Chondrocyte (in vitro differentiated cells): ENCODE measurements at places on chromosomes 3 and 15. TPM values are rescaled to one million over a fixed set of nuclear protein-coding genes. Genes with fewer than 3 reads are reported as not detected.

GRCh38 chr3:108103886-108104797 is 13.3 kb upstream of the CD47 start:
- DNase-seq, result no peak

DNA sequence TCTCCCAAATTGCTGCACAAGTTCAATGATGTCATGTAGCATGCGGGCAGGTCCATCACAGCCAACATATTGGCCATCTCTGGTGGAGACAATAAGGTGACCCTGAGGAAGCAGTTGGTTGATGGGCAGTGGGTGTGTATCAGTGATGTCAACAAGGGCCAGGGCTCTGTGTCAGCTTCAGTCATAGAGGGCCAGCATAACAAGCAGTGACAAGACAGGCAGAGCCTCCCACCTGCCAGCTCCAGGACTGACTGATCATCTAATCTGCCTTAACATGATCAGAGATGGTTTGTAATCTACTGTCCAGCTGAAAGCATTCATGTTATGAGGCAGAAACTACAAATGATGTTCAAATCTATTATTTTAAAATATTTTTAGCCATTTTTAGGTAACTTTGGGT is 62.3 kb downstream of the GLB1 start:
- no peak for DNase-seq

DNA sequence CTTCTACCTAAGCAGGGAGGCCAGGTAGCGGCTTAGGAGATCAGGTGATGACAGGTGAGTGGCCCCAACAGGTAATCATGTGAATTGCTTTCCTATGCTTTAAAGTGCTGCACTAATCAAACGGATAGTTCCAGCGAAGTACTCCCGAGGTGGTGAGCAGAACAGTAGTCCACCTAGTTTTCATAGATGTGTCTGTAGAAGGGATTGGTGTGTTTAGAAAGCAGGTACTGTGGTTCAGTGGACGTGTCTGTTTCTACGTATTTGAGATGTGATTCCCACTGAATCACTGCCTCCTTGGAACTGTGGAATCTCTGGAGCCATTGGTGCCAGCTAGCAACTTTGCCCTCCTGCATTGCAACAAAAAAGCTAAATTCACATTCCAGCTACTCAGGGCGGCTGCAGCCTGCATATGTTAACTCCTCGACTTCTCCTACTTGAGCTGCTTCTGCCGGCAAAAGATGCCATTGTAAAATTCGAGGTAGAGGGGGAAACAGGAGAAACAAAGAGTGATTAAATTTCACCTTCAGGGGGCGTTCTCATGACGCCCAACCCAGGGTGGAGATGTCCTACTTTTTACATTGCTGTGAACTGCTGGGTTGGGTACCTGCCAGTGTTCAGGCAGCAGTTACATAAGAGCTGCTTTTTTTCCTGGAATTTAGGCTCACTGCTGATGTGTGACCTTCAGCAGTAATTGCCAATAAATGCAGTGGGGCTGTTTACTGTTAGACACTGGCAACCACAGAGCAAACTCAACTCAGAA is 227.3 kb downstream of the ITPR1 start:
- DNase-seq, result no peak

- no peak for DNase-seq
Measured at GRCh38 chr15:96544162-96544756, 213.8 kb downstream of the NR2F2 start.

- DNase-seq, result no peak
Measured at GRCh38 chr3:65778968-65779367, 259.8 kb downstream of the MAGI1 start.

- no peak for DNase-seq
Measured at GRCh38 chr3:169494982-169495381, 168.5 kb downstream of the MECOM start.

DNA sequence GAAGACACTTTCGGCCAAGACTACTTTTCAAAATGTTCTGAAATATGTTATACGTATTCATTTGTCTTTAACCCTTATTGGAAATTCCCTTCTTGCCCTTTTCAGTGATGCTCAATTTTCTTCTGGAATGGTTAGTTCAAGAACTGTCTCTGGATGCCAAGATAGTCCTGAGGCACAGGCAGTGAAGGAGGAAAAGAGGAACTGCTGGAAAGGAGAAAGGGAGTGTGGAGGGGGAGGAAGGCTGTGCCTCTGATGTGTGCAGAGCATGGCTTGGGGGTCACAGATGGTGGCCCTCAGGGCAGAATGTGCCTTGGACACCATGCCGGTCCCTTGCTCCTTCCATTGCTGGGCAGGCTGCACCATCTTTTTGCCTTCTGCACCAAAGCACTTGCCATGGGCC is 73.7 kb downstream of the CEP63 start:
- no peak for DNase-seq

DNA sequence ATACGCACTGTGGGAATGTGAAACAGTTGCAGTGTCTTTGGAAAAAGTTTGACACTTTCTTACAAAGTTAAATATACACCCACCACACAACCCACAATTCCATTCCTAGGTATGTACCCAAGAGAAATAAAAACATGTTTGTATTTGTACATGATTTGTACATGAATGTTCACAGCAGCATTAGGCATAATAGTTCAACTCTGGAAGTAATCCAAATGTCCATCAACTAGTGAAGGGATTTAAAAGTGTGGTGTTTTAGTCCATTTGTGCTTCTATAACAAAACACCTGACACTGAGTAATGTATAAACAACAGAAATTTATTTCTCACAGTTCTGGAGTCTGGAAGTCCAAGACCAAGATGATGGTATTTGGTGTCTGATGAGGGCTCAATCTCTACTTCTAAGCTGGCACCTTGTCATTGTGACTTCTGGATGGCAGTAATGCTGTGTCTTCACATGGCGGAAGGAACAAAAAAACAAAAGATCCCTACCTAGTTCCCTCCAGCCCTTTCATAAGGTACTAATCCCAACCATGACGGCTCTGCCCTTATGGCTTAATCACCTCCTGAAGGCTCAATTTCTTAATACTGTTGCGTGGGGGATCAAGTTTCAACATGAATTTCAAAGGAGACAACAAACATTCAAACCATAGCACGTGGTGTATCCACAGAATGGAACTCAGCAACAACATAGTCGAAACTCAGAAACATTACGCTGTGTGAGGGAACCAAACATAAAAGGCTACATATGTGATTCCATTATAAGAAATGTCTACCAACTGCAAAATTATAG is 120.5 kb downstream of the AQP9 start:
- no peak for DNase-seq

DNA sequence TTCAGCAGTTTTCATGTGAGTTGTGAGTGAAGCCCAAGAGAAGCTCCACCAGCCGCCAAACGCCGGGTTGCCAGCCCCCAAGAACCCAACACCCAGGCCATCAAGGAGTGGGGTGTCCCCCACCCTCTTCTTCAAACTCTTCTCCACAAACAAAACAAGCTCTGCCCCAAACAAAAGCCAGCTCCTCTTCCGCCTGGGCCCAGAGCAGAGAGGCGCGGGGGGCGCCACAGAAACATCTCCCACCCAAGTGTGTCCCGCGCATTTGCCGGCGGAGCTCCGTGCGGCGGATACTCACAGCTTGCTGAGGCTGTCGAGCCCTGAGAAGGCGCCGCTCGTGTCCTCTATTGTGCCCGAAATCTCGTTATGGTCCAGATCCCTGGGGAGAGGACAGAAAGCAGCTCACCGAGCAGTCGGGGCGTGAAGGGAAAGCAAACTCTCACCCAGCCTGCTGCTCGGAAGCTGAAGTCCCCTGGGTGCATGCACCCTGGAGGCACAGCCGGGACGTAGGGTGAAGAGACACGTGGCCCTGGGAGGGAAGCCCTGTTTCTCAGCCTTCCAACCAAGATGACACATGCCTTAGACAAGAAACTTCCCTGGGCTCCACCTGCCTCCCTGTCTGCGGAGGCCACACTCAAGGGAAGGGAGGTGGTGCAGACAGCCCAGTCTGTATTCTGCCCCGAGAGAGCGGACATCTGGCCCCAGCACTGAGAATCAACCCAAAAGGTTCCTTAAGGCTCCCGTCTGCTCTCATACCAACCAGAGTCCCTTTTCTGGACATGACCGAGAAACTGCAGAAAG is 95.7 kb downstream of the LRIG1 start:
- no peak for DNase-seq

DNA sequence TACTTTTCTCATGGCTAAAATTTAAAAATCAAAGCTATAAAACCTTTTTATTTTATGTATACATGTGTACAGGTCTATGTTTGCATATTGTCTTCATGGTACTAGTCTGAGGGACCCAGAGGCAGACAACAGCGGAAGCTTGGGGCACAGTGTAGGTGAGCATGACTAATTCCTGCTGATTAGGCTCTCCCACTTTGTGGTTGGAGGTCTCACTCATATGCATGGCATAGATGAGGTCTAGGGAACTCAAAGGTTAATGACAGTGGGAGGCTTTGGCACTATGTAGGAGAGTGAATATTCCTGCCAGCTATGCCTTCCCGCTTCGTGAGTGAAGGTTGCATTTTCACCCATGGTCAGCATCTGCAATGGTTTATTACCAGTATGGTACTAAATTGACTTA is 47.5 kb upstream of the AADACL2 start:
- DNase-seq, result no peak

DNA sequence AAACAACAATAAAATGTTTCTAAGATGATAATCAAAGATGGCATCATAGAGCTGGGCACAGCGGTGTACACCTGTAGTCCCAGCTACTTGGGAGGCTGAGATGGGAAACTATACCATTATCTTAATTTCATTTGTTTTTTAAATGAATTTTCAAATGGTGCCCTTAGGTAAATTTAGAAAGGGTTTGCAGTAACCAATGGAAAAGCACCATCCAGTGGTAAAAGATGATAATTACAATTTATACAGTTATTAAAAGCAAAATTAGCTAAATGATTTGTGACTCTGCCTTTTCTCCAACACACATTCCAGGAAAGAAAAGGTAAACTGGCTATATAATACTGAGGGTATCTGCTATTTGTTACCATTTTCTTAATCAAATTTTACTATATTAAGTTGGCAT is 14.4 kb upstream of the ANKRD28 start:
- no peak for DNase-seq

- no peak for DNase-seq
Measured at GRCh38 chr3:172341482-172342059, 106.7 kb downstream of the GHSR start.

- no peak for DNase-seq
Measured at GRCh38 chr3:56764904-56765547, 36.7 kb downstream of the ARHGEF3 start.

DNA sequence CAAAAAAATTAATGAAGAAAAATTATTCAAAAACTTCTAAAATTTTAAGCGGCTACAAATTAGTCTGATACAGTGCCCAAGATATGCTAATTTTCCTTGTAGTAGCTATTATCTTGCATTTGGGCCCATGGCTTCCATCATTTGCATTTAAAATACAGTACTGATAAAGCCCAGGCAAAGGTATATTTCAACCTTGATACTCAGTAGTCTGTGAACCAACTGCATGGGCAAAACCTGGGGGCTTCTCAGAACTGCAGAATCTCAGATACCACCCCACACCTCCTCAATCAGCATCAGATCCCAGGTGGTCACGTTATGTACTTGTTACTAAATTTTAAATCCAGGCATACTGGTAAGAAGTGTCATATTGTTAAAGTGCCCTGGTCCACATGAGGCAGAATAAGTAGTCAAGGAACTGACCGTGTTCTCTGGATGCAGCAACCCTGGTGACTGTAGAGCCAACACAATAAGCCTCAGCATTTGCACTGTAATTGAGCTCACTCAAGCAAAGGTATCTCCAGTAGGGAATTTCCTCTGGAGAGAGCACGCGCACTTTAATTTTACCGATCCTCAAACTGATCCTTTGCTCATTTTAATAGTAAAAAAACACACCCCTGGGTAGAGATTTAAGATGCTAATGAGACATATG is 31.9 kb downstream of the ZNF385D start:
- no peak for DNase-seq

NOX5 gene
- total RNA-seq, result not detected in 3 replicates

CLSTN2 gene
- 63.7 to 92.7 TPM (median 65.0 TPM) in 3 replicates for total RNA-seq

TMEM266 gene
- 0.20 to 1.1 TPM (median 0.23 TPM) in 3 replicates for total RNA-seq

DUSP7 gene
- 32.5 to 33.6 TPM (median 33.3 TPM) in 3 replicates for total RNA-seq
